Endothelial cell (in vitro differentiated cells): ENCODE measurements at places on chromosomes 1 and 21. TPM values are rescaled to one million over a fixed set of nuclear protein-coding genes. Genes with fewer than 3 reads are reported as not detected.

CYP4A11 gene
- not detected for total RNA-seq

RUNX3 gene
- total RNA-seq, result 1.8 TPM

CCDC30 gene
- total RNA-seq, result 3.4 TPM

RBM11 gene
- total RNA-seq, result 4.8 TPM

ADCY10 gene
- total RNA-seq, result 0.31 TPM

CNTN2 gene
- 0.10 TPM for total RNA-seq

NKAIN1 gene
- 3.7 TPM for total RNA-seq

BCAN gene
- total RNA-seq, result 0.46 TPM

KIF14 gene
- 3.8 TPM for total RNA-seq

- DNase-seq, result no peak
- H3K27me3 ChIP-seq, result no peaks in the 10 kb centered on the region
- H3K4me3 ChIP-seq, result no peak overlapping the region
- H3K27ac ChIP-seq, result no peak overlapping the region
- H3K4me1 ChIP-seq, result peaks cover 14% of the 10 kb centered on the region
- no peaks in the 10 kb centered on the region for H3K36me3 ChIP-seq
Measured at GRCh38 chr1:185534801-185535200, 199.4 kb upstream of the HMCN1 start.

DNA sequence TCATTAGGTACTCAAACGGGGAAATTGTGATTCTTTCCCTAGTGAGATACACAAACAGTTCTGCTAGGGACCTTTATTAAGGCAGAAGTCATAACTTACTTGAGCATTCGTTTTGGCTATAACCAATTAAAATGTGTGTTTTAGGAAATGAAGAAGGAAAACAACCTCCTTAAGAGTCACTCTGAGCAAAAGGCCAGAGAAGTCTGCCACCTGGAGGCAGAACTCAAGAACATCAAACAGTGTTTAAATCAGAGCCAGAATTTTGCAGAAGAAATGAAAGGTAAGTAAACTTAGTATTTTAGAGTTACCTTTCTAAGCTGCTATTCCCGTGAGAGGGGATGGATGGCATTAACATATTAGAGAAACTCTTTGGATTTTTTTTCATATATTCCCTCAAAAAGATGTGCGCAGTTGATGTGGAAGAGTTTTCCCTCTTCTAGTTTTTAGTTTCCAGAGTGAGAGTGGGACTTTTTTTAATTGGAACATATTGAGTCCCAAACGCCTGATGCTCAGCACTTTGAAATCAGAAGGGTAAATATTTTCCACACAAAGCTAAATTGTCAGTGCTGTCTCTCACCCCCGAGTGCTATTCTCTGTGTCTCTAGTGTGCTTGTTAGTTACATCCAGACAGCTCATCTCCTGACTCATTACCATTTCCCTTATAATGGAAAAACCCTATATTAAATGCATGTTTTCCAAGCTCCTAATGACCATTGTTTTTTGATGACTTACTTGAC is 34.9 kb downstream of the CENPF start:
- no peaks in the 10 kb centered on the region for H3K4me1 ChIP-seq
- H3K36me3 ChIP-seq, result peaks cover 7% of the 10 kb centered on the region
- H3K4me3 ChIP-seq, result no peak overlapping the region
- no peak overlapping the region for H3K27ac ChIP-seq

DNA sequence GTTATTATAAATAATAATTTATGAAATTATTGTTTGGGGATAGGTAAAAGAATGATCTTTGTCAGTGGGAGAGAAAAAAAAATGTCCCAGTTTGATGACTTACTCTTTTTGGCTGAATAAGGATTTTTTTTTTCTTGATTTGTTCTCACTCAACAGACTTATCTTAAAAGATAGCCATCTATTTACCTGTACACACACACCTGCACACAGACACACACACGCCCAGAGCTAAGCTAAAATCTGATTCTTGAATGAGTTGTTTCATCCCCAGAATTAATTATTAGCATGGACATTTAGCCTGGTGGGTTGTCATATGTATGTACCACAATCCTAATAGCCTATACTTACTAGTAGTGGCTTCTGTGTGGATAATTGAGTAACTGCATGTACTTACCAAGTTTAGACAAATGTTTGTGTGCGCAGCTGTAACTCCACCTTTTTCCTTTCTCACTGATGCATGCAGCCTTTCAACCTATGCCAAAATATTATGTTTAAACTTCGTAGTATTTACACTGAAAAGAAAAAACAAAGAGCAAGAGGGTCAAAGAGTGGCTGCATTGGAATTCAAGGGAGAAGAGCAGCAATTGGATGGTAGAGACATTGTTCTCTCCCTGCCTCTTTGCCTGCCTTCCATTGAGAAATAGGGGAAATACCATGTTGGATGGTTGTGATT is 174.3 kb downstream of the ADGRL2 start:
- H3K4me3 ChIP-seq, result no peak overlapping the region
- H3K27ac ChIP-seq, result no peak overlapping the region
- H3K4me1 ChIP-seq, result peaks cover 10% of the 10 kb centered on the region

DNA sequence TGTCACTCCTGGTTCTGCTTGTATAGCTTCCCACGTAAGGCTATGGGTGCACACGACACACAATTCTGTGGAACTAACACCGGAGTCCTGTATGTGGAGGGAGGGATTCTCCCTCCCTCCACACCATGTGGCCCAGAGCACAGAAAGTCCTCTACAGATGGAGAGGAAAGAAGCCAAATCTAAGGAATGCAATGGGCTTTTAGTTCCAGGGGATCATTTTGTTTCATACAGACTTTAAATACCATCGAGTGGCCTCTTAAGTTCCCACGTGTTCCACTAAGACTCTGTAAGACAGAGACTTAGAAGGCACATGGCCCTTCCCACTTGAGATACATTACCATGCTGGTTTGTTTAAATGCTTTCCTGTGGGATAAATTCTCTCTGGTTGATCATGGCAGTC is 156.0 kb downstream of the TGFB2 start:
- H3K36me3 ChIP-seq, result no peaks in the 10 kb centered on the region
- no peak overlapping the region for H3K4me3 ChIP-seq
- no peak for DNase-seq
- H3K27me3 ChIP-seq, result peaks cover 1% of the 10 kb centered on the region
- no peak overlapping the region for H3K27ac ChIP-seq

- no peak overlapping the region for H3K27ac ChIP-seq
- H3K36me3 ChIP-seq, result no peaks in the 10 kb centered on the region
- peaks cover 2% of the 10 kb centered on the region for H3K27me3 ChIP-seq
- peaks cover 6% of the 10 kb centered on the region for H3K4me1 ChIP-seq
Measured at GRCh38 chr1:160781186-160781766, 14.7 kb upstream of the LY9 start.

DNA sequence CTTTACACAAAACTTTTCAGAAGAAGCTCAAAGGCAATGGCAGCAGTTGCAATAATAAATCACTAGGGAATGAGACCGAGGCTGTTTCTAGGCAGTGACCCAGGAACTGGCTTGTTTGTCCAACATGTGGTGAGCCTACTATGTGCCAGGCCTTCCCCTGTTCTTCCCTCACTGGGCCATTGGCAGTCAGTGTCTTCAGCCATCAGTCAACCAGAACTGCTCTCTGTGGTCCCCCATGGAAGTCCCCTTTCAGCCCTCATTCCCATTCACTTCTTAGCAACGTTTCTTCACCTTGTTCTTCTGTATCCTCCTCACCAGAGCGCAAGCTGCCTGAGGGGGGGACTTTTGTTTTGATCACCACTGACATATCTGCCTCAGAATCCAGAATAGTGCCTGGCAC is 274.1 kb downstream of the RRAGC start:
- no peaks in the 10 kb centered on the region for H3K4me1 ChIP-seq
- no peak overlapping the region for H3K4me3 ChIP-seq
- H3K36me3 ChIP-seq, result no peaks in the 10 kb centered on the region
- no peak for DNase-seq
- peaks cover 7% of the 10 kb centered on the region for H3K27me3 ChIP-seq

DNA sequence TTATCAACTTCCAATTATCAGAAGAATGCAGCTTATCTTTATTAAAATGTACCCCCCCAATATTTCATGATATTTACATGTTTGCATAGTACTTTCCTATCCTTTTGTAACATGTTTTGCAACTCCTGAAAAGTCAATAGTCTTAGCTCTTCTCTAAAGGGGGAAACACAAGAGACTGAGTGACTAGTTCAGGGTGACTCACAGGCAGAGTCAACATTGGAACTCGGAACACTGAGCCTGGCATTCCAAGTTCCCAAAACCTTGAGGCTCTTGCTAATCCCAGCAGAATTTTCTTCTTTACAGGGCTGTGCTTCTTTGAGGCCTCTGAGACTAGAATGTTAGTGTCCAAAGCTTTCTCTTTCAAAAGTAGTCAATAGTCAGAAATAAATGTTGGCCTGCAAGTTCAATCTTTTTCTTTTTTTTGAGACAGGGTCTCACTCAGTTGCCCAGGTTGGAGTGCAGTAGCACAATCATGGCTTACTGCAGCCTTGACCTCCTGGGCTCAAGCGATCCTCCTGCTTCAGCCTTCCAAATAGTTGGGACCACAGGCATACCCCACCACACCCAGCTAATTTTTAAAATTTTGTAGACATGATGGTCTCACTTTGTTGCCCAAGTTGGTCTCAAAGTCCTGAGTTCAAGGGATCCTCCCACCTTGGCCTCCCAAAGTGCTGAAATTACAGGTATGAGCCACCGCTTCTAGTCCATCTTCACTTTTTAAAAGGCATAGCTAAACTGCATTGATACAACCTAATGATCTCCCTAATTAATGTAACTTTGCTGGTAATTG is 37.5 kb downstream of the ZNF281 start:
- no peaks in the 10 kb centered on the region for H3K36me3 ChIP-seq
- H3K27ac ChIP-seq, result no peak overlapping the region
- no peak overlapping the region for H3K4me3 ChIP-seq
- H3K4me1 ChIP-seq, result peaks cover 43% of the 10 kb centered on the region

- H3K4me1 ChIP-seq, result peaks cover 4% of the 10 kb centered on the region
- no peak overlapping the region for H3K27ac ChIP-seq
- no peak for DNase-seq
Measured at GRCh38 chr1:97904534-97904933, 16.3 kb downstream of the DPYD start.

DNA sequence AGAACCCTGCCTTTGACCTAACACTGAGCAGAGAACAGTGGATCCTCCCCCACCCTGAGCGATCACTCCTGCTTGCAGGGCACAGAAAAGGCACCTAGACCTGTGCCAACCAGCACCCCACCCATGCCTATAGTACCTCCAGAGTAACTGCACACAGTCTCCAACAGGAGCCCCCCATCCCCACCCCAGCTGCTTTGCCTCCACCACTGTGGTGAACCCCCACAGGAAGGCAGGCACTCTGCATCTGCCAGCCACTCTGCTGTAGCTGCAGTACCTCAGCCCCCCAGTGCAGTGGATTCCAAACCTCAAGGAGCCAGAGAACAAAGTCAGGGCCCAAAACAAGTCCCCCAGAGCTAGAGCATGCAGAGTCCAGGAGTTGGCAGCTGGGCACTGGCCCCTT is 10.7 kb downstream of the SPATC1L start:
- peaks cover 13% of the 10 kb centered on the region for H3K36me3 ChIP-seq
- peaks cover 4% of the 10 kb centered on the region for H3K4me1 ChIP-seq
- no peak for DNase-seq
- no peak overlapping the region for H3K4me3 ChIP-seq

DNA sequence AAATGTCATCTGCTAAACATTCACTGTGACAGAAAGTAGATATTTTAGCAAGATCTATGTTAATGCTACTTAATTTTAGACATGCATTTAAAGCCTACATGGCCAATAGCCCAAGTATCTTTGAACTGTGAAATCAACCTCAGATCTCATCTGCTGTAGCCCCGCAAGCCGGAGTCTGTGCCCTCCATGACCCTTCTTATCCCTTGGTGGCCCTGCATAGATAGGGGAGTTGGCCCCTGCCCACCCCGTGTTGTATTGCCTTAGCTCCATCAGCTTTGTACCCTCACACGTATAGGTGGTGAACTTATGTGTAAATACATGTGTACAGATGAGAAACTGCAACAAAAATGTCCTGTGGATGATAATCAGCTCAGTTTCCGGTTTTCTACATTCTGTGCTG is 18.5 kb downstream of the ATP5PO start:
- peaks cover 4% of the 10 kb centered on the region for H3K27me3 ChIP-seq
- no peak overlapping the region for H3K27ac ChIP-seq
- peaks cover 48% of the 10 kb centered on the region for H3K4me1 ChIP-seq
- no peak overlapping the region for H3K4me3 ChIP-seq
- no peak for DNase-seq
- peaks cover 7% of the 10 kb centered on the region for H3K36me3 ChIP-seq

GRCh38 chr1:82879701-82880305 is 1079.1 kb downstream of the ADGRL2 start:
- H3K27me3 ChIP-seq, result no peaks in the 10 kb centered on the region
- H3K4me1 ChIP-seq, result peaks cover 18% of the 10 kb centered on the region
- no peak for DNase-seq
- H3K4me3 ChIP-seq, result no peak overlapping the region
- H3K36me3 ChIP-seq, result no peaks in the 10 kb centered on the region
- H3K27ac ChIP-seq, result peak overlapping the region; percentile 86

GRCh38 chr1:151411884-151412283 is 12.5 kb downstream of the PSMB4 start:
- H3K4me1 ChIP-seq, result no peaks in the 10 kb centered on the region
- no peak overlapping the region for H3K4me3 ChIP-seq
- DNase-seq, result no peak
- no peak overlapping the region for H3K27ac ChIP-seq
- H3K36me3 ChIP-seq, result peaks cover 62% of the 10 kb centered on the region

DNA sequence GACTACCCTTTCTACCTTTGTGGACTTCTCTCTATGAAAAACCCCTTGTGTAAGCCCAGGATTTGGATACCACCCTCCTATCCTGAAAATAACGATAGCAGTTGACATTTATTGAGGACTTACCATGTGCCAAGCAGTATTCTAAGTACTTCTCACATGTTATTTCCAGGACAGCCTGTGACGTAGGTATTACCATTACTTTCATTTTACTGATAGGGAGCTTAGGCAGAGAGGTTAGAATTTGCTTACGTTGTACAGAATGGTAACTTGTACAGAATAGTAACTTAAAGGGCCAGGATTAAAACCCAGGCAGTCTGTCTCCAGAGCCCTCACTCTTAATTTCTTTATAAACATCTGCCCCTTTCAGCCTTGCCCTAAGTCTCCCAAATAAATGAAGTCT is 138.3 kb downstream of the NTMT2 start:
- no peak overlapping the region for H3K4me3 ChIP-seq
- DNase-seq, result no peak
- no peak overlapping the region for H3K27ac ChIP-seq
- H3K4me1 ChIP-seq, result no peaks in the 10 kb centered on the region

GRCh38 chr1:52558941-52559340 is 6.0 kb upstream of the TUT4 start:
- no peaks in the 10 kb centered on the region for H3K36me3 ChIP-seq

DNA sequence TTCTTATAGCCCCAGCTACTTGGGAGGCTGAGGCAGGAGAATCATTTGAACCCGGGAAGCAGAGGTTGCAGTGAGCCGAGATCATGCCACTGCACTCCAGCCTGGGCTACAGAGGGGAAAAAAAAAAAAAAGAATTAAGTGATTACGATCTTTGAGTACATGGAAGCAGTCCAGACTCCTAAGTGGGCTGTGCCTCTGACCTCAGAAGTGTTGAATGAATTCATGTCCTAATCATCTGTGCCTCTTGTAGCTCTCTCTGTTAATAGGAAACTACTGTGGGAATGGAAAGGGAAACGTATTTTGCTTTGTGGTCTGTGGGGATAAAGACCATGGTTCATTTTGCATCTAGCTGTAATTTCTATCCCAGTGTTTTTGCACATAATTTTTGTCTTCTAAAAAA is 8.4 kb upstream of the IVNS1ABP start:
- no peak overlapping the region for H3K27ac ChIP-seq
- H3K36me3 ChIP-seq, result peaks cover 5% of the 10 kb centered on the region
- no peak for DNase-seq
- H3K4me3 ChIP-seq, result no peak overlapping the region
- H3K27me3 ChIP-seq, result peaks cover 4% of the 10 kb centered on the region
